NCI-H1436 (cell line): ENCODE measurements at places on chromosomes 13 and 19.

DNA sequence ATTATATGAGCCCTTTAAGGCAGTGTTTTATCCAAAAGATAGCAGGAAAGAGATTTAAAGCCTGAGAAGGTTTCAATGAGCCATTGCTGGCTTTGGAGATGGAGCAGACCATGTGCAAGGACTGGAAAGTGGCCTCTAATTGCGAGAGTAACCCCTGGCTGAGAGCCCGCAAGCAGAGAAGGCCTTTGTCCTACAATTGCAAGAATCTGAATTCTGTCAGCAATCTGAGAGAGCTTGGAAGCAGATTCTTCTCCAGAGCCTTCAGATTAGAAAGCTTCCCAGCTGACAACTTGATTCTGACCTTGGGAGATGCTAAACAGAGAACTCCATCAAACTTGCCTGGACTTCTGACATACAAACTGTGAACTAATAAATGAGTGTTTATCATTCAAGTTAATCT, 528.7 kb upstream of the KLF12 start:
- no peak for DNase-seq

- DNase-seq, result no peak
These were observed 8.9 kb downstream of the CEBPA start for GRCh38 chr19:33293255-33294057.

- peak; percentile 52 for DNase-seq
These were observed 39.3 kb downstream of the RFXAP start for GRCh38 chr13:36858290-36858689.

- no peak for DNase-seq
These were observed 567.7 kb downstream of the GPC6 start for GRCh38 chr13:93794197-93794885.

DNA sequence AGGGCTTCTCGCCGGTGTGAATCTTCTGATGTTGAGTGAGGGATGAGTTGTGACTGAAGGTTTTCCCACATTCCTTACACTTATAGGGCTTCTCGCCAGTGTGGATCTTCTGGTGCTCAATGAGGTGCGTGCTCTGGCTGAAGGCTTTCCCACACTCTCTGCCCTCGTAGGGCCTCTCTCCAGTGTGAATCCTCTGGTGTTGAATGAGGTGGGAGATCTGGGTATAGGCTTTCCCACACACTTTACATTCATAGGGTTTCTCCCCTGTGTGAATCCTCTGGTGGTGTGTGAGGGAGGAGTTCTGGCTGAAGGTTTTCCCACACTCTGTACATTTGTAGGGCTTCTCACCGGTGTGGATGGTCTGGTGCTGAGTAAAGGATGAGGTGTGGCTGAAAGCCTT, 33.2 kb downstream of the ZNF473 start:
- DNase-seq, result no peak

- no peak for DNase-seq
These were observed 166.4 kb downstream of the DCLK1 start for GRCh38 chr13:35964863-35965180.

- no peak for DNase-seq
These were observed 10.6 kb downstream of the NCLN start for GRCh38 chr19:3196064-3196932.

GRCh38 chr13:90281709-90282108, 1065.8 kb upstream of the MIR17HG start:
- DNase-seq, result no peak

GRCh38 chr13:24228852-24229458, 68.4 kb downstream of the SPATA13 start:
- peak; percentile 23 for DNase-seq

DNA sequence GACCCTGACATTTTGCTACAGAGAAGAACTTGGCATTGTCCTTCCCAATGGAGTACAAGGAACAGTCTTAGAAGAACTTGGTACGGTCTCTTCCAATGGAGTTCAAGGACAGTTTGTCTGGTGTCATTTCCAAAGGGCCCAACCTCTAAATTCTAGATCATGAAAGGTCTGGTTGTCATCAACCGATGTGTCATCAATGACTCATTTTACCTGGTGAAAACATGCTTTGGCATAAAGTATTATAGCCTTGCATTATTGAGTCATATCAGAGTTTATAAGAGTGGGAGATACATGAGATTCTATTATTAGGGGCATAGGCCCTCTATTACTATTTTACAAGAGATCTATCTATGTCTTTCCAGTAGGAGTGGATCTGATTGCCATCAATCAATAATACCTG, 4.3 kb downstream of the CYP2B6 start:
- DNase-seq, result no peak

- DNase-seq, result no peak
These were observed 19.8 kb upstream of the TCF3 start for GRCh38 chr19:1672038-1672768.

DNA sequence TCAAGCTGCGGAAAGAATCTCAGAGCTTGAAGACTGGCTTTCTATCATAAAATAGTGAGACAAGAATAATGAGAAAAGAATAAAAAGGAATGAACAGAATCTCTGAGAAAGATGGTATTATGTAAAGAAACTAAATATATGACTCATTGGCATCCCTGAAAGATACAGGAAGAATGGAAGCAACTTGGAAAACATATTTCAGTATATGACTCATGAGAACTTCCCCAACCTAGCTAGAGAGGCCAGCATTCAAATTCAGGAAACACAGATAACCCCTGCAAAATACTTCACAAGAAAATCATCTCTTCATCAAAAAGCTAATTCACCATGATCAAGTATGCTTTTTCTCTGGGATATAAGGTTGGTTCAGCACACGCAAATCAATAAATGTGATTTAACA, 2318.0 kb downstream of the PCDH9 start:
- DNase-seq, result no peak

DNA sequence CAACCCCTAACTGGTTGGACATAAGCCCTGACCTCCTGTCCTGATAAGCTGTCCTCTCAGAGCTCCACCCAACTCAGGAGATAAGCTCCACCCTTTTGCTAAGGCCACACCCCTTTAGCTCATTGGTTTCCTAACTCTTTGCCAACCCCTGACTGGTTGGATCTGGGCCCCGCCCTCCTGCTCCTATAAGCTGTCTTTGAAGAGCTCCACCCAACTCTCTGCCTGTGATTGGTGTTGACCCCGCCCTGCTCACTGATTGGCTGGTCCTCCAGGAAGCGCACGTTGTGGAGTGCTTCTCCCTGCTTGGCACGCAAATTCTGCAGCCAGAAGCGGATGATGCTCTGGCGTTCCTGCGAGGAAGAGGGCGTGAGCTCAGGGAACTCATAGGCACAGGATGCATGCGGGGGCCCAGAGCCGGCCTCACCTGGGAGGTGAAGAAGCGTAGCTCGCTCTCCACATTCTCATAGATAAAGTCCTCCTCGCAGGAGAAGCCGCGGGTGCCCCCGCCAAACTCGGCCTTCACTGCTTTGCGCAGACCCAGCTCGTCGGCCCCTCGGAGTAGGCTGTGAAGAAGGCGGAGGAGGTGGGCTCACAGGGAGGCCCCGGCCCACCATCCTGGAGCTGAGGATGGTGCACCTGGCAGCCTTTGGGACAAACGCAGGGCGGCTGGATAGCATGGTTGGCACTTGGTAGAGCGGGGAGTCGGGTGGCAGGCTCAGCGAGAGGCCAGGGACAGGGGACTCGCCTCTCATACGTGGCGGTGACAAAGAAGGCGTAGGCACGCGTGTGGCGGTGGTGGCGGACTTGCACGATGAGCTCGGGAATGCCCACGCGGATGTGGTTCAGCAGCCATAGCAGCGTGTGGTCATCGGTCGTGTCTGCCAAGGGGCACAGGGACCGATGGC, 1.7 kb downstream of the ANO8 start:
- DNase-seq, result peak; percentile 64

DNA sequence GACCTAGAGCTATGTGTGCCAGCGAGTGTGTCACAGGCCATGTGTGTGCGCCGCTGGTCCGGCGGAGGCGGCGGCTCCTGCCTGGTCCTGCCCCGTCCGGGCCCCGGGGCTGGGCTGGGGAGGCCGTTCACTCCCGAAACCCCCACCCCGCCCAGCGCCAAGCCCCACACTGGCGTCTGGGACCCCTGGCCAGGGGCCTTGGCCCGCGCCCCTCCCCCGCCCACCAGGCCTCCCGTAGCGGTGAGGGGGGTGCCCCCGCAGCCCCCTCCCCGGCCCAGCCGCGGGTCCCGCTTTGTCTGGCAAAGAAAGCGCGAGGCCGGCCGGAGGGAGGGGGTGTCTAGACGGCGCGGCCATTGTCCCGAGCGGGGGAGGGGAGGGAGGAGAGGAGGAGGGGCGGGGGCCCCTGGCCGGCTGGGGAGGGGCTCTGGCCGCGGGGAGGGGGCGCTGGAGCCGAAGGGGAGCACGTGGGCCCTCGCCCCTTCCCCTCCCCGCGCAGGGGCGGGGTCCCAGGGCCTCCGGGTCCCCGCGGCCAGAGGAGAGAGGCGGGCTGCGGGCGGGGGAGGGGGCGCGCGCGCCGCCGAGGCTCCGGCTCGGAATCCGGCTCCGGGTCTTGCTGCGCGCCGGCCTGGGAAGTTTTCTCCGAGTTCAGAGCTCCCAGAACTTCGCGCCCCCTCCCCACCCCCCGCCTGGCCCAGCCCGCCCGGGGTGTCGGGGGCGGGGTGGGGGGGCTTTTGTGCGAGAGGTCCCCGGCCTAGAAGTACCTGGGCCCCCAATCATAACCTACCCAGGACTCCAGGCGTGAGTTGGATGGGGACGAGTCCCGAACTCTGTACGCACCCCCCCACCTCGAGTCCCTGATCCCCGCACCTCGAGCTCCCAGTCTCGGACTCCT, 888 bp downstream of the NOTCH3 start:
- DNase-seq, result no peak

DNA sequence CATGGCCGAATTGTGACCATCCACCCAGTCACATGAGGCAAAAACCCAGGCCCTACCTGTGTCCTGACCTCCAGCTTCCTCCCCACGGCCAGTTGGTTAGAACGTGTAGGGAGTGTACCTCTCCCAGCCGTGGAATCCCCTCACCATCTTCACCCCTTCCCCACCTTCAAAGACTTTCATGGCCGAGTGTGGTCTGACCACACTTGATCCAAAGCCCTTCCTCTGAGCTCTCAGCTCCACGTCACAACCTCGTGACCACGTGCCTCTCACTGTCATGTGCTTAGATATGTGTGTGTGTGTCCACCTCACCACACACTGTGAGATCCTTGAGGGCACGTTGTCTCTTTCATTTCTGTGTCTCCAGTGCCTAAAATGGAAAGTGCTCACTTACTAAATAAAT, 48.6 kb upstream of the UBE2L5 start:
- DNase-seq, result no peak

- DNase-seq, result no peak
These were observed 244.4 kb downstream of the DLEU7 start for GRCh38 chr13:50599046-50599445.

DNA sequence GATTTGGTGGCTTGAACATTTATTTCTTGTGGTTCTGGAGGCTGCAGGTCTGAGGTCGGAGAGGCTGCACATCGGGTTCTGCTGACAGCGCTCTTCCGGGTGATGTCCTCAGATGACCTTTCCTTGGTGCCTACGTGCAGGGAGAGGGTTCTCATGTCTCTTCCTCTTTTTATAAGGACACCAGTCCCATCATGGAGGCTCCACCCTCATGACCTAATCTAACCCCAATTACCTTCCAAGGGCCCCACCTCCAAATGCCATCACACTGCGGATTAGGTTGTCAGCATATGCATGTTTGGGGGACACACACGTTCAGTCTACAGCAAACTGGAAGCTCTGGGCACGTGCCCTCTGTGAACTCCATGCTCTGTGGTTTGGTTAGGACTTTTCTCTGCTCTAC, 338.6 kb downstream of the FGF9 start:
- DNase-seq, result no peak
